ENCODE measurements at places on chromosomes 12 and 14. TPM values are rescaled to one million over a fixed set of nuclear protein-coding genes. Genes with fewer than 3 reads are reported as not detected.

GPD1 gene
- total RNA-seq, result under 0.01 TPM

DNA sequence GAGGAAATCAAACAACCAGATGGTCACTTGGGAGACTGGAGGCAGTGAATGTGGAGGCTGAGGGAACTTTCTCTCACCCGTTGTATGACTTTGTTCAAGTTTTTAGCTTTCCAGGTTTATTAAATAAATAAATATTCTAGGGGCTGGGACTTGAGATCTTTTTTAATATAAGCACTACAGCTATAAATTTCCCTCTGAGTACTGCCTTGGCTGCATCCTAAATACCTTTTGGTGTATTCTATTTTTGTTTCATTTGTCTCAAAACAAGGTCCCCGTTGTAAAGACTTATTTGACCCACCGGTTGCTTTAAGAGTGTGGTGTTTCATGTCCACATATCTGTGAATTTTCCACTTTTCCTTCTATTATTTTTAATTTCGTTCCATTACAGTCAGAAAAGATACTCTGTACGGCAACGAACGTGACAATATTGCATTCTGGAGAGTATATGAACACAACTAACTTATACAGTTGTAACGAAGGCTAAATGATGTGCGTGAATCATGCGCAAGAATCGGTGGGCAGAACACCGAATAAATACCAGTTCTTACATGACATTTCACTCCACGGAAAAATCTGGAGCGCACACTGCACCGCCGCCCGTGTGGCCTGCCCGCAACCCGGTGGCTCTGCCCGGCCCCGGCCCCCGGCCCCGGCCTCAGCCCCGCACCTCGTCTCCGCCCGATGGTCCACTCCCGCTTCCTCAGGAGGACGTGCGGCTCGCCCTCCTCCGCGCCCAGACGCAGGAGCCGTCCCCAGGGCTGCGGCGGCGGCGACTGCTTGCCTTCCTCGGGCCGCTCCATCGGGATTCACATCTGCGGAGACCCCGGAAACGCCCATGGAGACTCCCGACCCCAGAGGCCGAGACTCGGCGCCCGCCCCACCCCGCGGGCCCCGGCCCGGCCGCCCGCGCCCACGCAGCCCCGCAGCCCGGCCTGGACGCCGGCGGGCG lies 602 bp downstream of the CHFR start:
- peak; percentile 36 for DNase-seq

DNA sequence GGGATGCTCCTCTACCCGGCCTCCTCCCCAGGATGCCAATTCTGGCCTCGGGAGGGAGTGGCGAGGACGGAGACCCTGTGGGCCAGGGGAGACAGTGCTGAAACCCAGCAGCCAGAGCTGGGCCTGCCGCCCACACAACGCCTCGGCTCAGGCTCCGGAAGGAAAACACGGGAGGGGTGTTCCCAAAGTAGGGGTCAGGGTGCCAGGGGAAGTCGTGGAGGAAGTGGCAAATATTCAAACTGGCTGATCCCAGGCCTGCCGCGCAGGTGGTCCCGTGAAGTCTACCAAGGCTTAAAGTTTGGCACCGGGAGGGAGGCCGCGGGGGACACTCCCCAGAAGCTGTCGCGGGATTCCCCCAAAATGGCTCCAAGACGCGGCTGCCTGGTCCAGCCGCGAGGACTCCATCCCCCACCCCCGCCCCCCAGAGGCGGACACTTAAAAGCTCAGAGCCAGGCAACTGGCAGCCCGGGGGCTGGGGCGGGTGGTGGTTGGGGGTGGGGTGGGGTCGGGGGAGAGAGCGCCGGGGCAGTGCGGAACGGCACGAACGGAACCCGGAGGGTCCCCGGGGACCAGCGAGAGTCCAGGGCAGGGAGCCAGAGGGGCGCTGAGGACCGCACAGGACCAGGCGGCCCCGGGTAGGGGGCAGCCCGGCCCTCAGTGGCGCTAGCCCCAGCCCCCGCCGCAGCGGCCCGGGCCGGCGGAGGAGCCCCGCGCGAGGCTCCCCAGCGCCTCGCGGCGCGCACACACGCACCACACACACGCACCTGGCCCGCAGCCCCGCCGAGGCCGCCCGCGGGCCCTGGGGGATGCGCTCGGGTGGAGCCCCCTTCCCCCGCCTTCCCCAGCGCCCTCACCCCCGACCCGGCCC lies 20.0 kb downstream of the BEGAIN start:
- no peak for DNase-seq

DNA sequence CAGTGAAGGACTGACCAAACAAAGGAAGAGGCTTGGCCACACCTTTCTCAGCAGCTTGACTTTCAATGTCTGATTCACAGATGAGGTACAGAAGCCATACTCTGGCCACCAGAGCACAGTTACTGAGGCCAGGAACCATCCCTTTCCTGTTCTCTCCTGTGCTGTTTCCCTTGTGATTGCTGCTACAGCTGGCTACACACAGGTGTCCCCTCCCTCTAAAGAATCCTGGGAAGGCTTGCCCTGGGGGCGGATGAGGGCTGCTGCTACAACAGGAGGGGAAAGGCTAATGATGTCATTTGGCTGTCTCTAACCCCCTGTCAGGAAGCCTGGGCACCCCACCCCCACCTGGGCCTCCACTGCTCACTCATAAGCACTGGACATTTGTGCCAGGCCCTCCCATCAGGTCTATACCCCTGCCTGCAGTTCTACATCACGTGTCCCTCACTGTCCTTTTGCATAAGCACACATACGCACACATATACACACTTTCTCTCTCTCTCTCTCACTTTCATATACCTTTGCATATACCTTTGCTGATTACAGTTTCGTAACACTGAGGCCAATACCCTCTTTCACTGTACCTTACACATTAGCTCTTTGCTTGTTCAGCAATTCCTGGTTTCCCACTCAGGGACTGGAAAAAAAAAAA lies 41.4 kb downstream of the PRPF40B start:
- DNase-seq, result no peak

GRCh38 chr12:105083551-105084105 lies 630 bp downstream of the ALDH1L2 start:
- peak; percentile 85 for DNase-seq

DNA sequence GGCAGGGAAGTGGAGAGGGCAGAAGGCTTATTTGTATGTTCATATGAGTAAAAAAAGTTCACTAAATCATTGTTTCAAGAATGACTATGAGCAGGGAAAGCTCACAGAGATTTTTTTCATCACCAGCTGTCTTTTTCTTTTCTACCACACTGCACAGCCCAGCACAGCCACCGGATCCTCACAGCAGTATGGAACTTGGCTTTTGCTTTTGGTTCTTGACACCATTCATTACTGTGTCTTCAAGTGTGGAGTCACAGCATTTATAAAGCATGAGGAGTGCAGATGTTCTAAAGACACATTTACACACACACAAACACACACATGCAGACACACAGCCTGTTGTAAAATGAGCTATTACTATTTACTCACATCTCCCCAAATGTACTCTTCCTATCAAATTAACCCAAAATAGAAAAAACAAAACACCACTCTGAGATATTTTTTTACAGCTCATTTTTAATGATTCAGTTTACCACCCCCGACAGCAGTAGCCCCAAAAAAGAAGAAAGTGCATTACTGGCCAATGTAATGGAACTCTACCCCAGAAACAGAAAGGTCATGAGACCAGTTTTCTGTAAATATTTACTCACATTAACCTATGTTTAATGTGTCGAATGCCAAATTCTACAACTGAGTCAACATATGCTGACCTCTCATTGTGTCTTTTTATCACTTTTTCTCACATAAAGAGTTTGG lies 60.5 kb downstream of the BTG1 start:
- no peak for DNase-seq

KRT79 gene
- not detected for total RNA-seq

DNA sequence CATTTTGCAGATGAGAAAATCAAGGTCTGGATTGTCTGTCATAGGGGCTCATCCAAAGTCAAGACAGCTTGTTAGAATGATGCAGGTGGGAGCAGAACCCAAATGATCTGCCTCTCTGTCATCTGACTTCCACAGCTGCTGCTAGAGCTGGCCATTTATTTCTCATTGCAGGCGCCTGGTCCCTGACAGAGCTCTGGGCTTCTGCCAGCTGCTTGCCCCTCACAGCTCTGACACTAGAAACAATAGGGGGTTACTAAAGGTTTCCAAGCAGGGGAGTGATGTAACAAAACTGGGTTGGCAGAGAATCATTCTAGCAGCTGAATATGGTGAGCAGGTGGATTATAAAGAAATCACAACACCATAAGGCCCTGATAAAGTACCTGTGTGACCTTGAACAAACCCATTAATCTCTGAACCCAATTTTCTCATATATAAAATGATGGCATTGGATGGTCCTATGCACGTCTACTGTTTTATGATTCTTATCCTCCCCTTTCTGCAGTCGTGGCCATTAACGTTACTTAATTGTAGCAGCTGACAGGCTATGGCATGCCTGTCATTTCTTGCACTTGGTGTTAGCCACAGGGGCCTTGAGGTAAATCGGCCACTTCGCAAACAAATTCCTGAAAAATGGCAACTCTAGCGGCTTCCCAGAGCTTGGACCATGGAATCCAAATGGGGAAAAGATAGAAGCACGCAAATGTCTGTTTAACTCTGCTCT lies 134.6 kb downstream of the RMST start:
- no peak for DNase-seq

DNA sequence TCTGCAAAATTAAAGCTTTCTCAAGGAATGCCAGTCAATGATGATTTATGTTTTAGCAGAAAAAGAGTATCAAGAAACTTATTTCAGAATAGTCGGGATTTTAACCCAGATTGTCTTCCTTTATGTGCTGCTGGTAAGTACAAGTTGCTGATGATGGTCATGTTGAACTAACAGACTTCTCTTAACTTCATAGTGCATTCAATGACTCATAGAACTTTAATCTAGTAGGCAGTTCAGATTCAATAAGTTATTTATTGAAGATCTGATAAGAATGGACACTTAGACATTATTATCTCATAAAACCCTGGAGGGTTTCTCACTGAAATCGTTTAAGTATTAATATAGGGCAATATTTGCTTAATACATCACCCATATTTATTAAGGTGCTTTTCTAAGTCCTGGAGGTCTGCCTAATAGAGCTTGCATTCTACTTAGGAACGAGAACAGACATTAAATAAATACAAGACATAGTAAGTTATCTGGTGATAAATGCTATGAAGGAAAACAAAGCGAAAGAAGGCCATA lies 33.8 kb downstream of the TOGARAM1 start:
- no peak for DNase-seq

DNA sequence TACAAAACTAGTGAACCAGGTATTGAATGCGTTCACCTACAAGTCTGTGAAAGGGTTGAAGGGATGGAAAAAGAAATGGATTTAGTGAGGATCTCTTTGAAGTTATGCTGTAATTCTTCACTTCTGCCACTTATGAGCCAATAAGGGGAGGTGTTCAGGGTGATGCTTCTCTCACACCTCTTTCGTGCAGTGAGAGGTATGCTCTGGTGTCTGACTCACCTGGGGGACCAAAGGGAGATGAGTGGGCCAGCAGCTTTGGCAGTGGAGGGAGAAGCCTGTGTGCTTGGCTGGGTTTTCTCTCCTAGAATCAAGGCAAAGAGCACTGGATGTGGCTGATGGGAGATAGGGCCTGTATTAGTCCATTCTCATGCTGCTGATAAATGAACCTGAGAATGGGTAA lies 45.4 kb downstream of the E2F7 start:
- DNase-seq, result no peak

DNA sequence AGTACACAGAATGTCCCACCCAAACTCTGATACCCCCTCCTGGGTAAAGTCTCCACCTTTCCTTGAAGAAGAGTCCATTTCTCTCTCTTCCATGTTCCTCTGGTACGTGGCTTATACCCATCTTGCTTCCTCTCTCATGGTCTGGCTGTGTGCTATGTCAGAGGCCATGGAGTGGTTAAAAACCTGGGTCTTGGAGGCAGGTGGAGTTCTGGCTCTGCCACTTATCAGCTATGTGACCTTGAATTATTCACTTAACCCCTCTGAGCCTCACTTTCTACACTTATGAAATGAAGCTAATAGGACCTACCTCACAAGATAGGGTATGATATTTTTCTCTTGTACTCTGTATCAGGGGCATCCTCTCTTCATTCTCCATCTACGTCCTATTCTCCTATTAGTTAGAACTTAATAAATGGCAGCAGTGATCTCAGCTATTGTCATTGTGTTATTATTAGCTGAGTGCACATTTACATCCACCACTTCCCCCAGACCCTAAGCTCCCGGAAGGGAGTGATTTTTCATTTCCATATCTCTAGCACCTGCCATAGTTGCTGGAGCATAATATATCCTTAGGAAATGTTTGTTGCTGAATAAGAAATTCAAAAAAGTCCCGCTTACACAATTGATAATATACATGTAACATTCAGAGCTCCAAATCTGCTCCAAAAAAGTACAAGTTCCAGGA lies 59.8 kb upstream of the NOS1 start:
- no peak for DNase-seq

GRCh38 chr14:102805371-102805891 lies 28.2 kb downstream of the TRAF3 start:
- peak; percentile 64 for DNase-seq

DNA sequence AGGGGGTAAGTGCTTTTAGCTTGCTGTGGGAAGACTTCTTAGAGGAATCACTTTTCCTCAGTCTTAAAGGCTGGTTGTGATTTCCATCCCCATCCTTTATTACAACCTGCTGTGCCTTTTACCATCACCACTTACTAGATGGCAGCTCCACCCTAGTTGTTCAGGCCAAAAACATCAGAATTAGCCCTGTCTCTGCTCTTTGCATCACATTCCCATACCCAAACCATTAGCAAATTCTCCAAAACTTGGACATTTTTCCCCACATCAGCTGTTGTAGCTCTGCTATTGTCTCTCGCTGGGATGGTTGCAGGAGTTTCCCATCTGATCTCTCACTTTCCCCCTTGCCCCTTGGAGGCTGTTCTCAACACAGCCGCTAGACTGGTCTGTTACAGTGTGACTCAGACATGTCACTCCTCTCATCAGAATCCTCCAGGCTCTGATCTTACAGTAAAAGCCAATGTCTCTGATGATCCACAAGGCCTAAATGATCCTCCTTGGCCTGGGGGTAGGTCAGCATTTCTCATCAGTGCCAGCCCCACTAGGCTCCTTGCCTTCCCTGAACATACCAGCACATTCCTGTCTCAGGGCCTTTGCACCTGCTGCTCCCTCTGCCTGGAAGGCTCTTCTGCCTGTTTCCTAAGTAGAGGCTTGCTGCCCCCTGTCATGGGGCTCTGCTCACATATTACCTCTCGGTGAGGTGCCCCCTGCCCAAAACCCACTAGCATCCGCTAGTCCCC lies 102.5 kb downstream of the BEGAIN start:
- DNase-seq, result no peak

GRCh38 chr14:99703381-99703780 lies 19.3 kb downstream of the CYP46A1 start:
- no peak for DNase-seq

- DNase-seq, result no peak
Observed at GRCh38 chr12:123109319-123109772, 41.5 kb downstream of the PITPNM2 start.

DAO gene
- not detected for total RNA-seq

DNA sequence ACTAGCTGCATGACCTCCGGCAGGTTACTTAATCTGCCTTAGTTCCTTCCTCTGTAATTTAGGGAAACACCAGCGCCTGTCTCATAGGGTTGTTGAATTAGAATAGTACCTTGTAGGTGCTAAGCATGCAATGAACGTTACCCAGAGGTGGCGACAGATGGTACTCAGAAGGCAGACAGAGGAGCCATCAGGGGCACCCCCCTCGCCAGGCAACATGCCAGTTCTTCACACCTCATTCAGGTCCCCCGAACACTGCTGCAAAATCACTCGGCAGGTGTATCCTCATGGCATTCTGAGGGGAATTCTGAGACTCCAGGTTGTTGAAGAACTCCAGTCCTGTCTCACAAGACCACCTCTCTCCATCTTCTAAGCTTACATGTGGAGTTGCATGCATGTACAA lies 10.1 kb downstream of the ISM2 start:
- DNase-seq, result no peak
